Lung (tissue), 17 donors: ENCODE measurements at places on chromosomes 2 and 18. TPM values are rescaled to one million over a fixed set of nuclear protein-coding genes. Genes with fewer than 3 reads are reported as not detected.

DNA sequence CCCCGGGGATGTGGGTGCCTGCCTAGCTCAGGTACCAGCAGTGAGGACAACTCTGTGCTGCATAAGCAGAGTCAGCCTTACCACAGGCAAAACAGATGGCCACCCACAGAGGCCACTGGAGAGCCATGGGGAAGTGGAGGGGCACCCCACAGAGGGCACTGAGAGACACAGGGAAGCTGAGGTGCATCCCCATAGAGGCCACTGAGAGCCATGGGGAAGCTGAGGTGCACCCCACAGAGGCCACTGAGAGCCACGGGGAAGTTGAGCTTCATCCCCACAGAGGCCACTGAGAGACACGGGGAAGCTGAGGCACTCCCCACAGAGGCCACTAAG, 134.1 kb upstream of the EPAS1 start:
- H3K36me3 ChIP-seq = peaks cover 22% of the 10 kb centered on the region
- peaks cover 20% of the 10 kb centered on the region for H3K4me1 ChIP-seq
- no peak for DNase-seq
- peak overlapping the region; percentile 5 for H3K27ac ChIP-seq

GRCh38 chr2:165902934-165903333, 50.6 kb downstream of the TTC21B start:
- no peak overlapping the region for H3K4me3 ChIP-seq
- H3K4me1 ChIP-seq = no peaks in the 10 kb centered on the region
- peaks cover 12% of the 10 kb centered on the region for H3K36me3 ChIP-seq
- no peaks in the 10 kb centered on the region for H3K27me3 ChIP-seq
- DNase-seq = peak; percentile 50

- H3K36me3 ChIP-seq = no peaks in the 10 kb centered on the region
- H3K4me1 ChIP-seq = peaks cover 8% of the 10 kb centered on the region
- no peak for DNase-seq
Measured at GRCh38 chr18:56637711-56638231, 621 bp downstream of the TXNL1 start.

GRCh38 chr2:234694244-234695013, 197.5 kb upstream of the ARL4C start:
- no peak overlapping the region for H3K4me3 ChIP-seq
- no peaks in the 10 kb centered on the region for H3K36me3 ChIP-seq
- H3K27ac ChIP-seq = no peak overlapping the region
- peaks cover 6% of the 10 kb centered on the region for H3K4me1 ChIP-seq
- no peak for DNase-seq

DNA sequence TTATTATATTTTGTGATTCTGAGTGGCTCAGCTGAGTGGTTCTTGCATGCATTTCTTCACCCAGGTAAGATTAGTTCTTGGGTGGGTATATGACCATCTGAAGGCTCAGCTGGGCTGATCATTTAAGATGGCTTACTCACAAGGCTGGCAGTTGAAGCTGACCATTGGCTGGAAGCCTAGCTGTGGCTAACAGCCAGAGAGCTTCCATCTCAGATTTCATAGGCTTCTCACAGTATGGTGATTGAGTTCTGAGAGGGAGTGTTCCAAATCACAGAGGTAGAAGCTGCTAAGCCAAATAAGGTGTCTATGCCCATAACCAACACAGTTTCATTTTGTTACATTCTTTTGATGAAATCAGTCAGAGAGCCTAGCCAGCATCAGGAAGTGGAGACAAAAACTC, 117.4 kb upstream of the RPRM start:
- no peak overlapping the region for H3K4me3 ChIP-seq
- peak; percentile 1 for DNase-seq
- H3K27ac ChIP-seq = no peak overlapping the region
- no peaks in the 10 kb centered on the region for H3K4me1 ChIP-seq
- H3K36me3 ChIP-seq = no peaks in the 10 kb centered on the region

DNA sequence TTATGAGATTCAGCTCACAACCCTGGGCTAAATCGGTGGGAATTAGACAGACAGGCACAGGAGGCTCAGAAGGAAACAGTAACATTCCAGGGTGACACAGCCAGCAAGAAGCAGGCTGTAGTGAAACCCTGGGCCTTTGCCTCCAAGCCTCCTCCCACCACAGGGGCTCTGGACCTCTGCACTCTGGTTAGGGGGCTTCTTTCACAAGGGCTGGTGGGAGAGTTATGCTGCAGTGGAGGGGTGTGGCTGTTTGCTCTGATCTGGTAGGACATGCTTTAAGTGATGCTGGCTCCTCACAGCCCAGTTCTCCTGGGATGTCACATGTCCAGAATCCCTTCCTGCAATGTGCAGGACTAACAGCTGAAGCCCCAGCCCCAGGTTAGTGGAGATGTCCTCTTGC, 109.9 kb downstream of the TGFA start:
- no peaks in the 10 kb centered on the region for H3K4me1 ChIP-seq
- DNase-seq = no peak
- H3K4me3 ChIP-seq = no peak overlapping the region
- H3K27me3 ChIP-seq = no peaks in the 10 kb centered on the region

GRCh38 chr18:65751155-65752085, 608 bp downstream of the CDH7 start:
- DNase-seq = no peak
- peaks cover 25% of the 10 kb centered on the region for H3K27me3 ChIP-seq
- H3K27ac ChIP-seq = no peak overlapping the region
- H3K36me3 ChIP-seq = no peaks in the 10 kb centered on the region
- no peak overlapping the region for H3K4me3 ChIP-seq

DNA sequence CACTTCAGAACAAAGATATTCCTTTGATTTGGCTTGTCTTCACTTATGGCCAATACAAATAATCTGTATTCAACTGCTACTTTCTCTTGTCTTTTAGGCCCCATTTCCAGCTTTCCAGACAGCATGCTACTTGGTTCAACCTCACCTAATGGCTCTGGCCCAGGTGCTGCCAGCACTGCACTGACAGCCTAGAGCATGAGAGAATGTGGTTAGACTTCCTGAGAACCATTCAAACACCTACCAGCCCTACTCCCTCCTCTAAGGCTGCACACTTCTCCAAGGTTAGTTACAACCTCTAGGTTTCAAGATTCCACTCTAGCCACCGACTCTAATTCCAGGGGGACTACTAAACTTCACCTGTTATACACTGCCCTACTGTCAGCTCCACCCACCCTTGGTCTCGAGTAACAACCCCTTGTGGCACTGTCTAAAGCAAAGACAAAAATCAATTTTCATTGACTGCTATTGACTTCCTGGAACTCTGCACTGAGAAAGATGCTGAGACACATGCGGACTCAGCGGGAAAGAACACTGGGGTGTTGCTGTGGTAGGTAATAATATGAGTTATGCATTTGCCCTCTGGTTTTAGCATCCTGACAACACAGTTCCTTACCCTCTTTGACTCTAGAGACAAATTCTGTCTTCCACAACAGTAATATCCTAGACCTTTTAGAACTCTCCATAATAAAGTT, 38.2 kb downstream of the PLEKHM3 start:
- no peak overlapping the region for H3K4me3 ChIP-seq
- no peak overlapping the region for H3K27ac ChIP-seq
- no peak for DNase-seq
- no peaks in the 10 kb centered on the region for H3K36me3 ChIP-seq
- no peaks in the 10 kb centered on the region for H3K27me3 ChIP-seq

- no peak overlapping the region for H3K4me3 ChIP-seq
- H3K4me1 ChIP-seq = no peaks in the 10 kb centered on the region
- H3K36me3 ChIP-seq = no peaks in the 10 kb centered on the region
- no peak for DNase-seq
- no peak overlapping the region for H3K27ac ChIP-seq
- no peaks in the 10 kb centered on the region for H3K27me3 ChIP-seq
Measured at GRCh38 chr2:101160454-101160853, 9.3 kb upstream of the TBC1D8 start.

DNA sequence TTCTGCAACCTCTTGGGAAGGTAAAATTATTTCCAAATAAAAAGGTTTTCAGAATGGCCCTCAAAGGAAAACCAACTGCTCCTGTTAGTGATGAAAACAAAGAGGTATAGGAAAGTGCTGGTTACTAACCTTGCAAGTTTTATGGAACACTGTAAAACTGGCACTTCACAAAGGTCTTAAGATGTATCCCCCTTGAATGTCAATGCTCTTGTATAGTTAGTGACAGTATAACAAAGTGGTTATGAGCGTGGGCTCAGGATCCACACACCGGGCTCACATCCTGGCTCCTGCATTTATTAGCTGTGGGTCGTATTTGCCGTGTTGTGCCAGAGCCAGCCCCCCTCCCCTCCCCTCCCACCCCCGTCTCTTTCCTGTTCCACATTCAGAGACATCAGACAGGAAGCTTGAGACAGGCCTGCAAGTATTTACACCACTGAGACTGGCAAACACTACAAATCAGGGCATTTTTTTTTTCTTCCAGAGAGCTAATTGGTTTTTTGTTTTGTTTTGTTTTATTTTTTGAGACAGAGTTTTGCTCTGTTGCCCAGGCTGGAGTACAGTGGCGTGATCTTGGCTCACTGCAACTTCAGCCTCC, 9.2 kb upstream of the DNPEP start:
- H3K4me1 ChIP-seq = no peaks in the 10 kb centered on the region
- no peaks in the 10 kb centered on the region for H3K27me3 ChIP-seq
- H3K36me3 ChIP-seq = no peaks in the 10 kb centered on the region
- H3K4me3 ChIP-seq = no peak overlapping the region
- peak; percentile 19 for DNase-seq

DNA sequence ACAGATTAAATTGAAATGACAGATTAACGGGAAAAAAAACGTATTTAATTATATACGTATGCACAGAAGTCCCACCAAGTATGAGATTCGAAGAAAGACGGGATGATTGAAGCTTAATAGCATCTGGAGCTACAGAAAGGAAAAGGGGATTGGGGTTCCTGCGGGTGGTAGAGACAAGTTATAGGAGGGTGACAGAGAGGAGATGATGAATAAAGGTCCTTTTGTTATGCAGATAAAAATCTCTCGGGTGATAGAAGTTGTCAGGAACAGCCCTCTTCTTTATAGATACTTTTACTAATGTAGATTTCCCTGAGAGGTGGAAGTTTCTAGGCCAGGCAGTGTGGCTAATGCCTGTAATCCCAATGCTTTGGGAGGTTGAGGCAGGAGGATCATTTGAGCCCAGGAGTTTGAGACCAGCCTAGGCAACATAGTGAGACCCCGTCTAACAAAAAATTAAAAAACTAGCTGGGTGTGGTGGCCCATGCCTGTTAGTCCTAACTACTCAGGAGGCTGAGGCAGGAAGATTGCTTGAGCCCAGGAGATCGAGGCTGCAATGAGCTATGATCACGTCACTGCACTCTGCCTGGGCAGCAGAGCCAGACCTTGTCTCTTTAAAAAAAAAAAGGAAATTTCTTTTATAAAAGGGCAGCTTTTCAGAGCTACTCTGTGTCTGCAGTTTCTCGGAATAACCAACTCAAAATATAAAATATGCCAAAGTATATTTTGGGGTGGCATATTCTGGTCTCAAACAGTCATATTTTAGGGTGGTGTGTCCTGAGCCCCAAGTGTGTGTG, 113.0 kb downstream of the STPG4 start:
- no peaks in the 10 kb centered on the region for H3K27me3 ChIP-seq
- peaks cover 23% of the 10 kb centered on the region for H3K4me1 ChIP-seq
- DNase-seq = no peak

- H3K36me3 ChIP-seq = no peaks in the 10 kb centered on the region
- peaks cover 18% of the 10 kb centered on the region for H3K4me1 ChIP-seq
- peak overlapping the region; percentile 3 for H3K4me3 ChIP-seq
- H3K27me3 ChIP-seq = no peaks in the 10 kb centered on the region
- H3K27ac ChIP-seq = no peak overlapping the region
Measured at GRCh38 chr18:59823596-59824195, 76.1 kb upstream of the PMAIP1 start.

- no peaks in the 10 kb centered on the region for H3K27me3 ChIP-seq
- no peak overlapping the region for H3K4me3 ChIP-seq
- H3K4me1 ChIP-seq = no peaks in the 10 kb centered on the region
- DNase-seq = peak; percentile 69
- no peaks in the 10 kb centered on the region for H3K36me3 ChIP-seq
- H3K27ac ChIP-seq = no peak overlapping the region
Measured at GRCh38 chr2:66137606-66138130, 297.3 kb upstream of the MEIS1 start.

- no peaks in the 10 kb centered on the region for H3K27me3 ChIP-seq
- H3K27ac ChIP-seq = no peak overlapping the region
- no peak overlapping the region for H3K4me3 ChIP-seq
- no peaks in the 10 kb centered on the region for H3K4me1 ChIP-seq
Measured at GRCh38 chr18:41765460-41765859, 189.6 kb upstream of the PIK3C3 start.

- no peak overlapping the region for H3K4me3 ChIP-seq
- no peaks in the 10 kb centered on the region for H3K36me3 ChIP-seq
- H3K4me1 ChIP-seq = no peaks in the 10 kb centered on the region
- H3K27ac ChIP-seq = no peak overlapping the region
- peak; percentile 72 for DNase-seq
Measured at GRCh38 chr18:45386041-45386655, 229.1 kb upstream of the SLC14A2 start.

DNA sequence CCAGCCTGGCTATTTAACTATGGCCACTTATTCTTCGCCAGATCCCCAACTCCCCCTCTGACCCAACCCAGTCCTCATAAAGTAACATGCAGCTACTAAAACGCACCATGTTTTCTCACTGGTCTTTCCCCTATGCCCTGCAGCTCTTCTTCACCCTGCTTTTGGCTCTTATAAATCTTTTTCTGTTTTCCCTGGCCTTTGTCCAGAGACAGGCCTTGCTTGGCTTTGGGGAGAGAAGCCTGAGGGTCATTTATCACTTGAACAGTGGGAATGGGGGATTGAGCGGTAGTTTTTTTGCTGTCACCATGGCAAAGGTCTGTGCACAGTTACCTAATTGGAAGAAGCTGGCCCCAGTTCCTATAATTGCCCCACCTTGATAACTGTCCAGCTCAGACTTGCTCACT, 202.9 kb upstream of the NT5C1B start:
- H3K4me1 ChIP-seq = peaks cover 4% of the 10 kb centered on the region
- H3K27me3 ChIP-seq = no peaks in the 10 kb centered on the region
- no peaks in the 10 kb centered on the region for H3K36me3 ChIP-seq
- no peak overlapping the region for H3K27ac ChIP-seq
- no peak overlapping the region for H3K4me3 ChIP-seq

DNA sequence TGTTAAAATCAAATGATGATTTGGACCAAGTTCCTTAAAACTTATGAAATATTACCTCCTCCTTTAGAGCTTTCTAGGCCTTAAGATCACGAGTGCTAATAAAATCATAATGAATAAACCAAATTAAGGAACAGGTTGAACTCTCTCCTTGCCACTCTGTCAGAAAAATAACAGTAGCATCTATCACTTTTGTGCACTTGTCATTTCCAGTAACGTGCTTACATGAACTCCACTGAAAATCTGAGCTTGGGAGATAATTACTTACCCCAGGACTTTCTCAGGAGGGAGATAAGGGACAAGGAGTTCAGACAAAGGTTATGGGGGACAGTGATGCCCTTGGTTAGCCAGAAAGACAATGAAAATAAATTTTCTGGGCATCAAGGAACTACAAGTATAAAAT, 36.0 kb downstream of the EPB41L3 start:
- no peak overlapping the region for H3K27ac ChIP-seq
- no peak for DNase-seq
- H3K4me1 ChIP-seq = no peaks in the 10 kb centered on the region
- no peak overlapping the region for H3K4me3 ChIP-seq
- no peaks in the 10 kb centered on the region for H3K27me3 ChIP-seq

The COL4A4 gene
- total RNA-seq = 14.0 TPM

The TFCP2L1 gene
- 2.8 TPM for total RNA-seq

The TMEM178A gene
- 4.0 TPM for total RNA-seq

The FAHD2A gene
- 20.8 TPM for total RNA-seq

The FAM110C gene
- 9.7 TPM for total RNA-seq

The COBLL1 gene
- 83.8 TPM for total RNA-seq

The PRKD3 gene
- 33.5 TPM for total RNA-seq
